ENCODE measurements at places on chromosomes 1 and 21.

- DNase-seq, result no peak
Measured at GRCh38 chr1:20974069-20974468, 187.0 kb upstream of the HP1BP3 start.

DNA sequence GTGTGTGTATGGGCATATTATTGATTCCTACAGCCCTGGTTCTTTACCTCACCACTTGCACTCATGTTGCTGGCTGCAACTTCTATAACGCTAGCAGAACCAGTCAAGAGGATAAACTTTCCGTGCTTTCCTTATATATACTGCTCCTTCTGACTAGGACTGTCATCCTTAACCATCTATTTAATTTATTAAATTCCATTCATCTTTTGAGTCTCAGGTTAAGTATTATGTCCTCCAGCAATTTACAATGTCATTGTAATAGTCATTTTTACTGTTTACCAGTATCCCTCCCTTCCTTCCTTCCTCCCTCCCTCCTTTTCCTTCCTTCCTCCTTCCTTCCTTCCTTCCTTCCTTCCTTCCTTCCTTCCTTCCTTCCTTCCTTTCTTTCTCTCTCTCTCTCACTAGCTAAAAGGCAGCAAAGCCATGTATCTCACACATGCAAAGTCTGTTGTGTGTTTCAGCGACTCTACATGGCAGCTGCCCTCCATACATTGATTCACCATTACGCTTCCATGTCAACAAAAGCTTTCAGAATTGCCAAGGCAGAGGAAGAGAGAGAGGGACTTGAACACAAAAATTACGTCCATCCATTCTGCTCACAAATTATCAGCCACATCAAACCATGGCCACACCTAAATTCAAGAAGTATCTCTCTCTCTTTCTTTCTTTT lies 73.8 kb downstream of the ZNF326 start:
- DNase-seq, result no peak

GRCh38 chr1:27755865-27756264 lies 17.2 kb upstream of the STX12 start:
- no peak for DNase-seq

DNA sequence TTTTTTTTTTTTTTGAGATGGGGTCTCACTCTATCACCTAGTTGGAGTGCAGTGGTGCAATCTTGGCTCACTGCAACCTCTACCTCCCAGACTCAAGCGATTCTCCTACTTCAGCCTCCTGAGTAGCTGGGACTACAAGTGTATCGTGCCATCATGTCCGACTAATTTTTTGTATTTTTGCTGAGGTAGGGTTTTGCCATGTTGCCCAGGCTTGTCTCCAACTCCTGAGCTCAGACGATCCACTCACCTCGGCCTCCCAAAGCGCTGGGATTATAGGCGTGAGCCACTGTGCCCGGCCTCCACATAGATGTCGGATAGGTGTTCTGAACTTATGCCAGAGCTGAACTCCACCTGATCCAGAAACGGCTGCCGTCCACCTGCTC lies 21.1 kb downstream of the PLEKHM2 start:
- no peak for DNase-seq

- DNase-seq, result no peak
Measured at GRCh38 chr1:101216623-101217022, 20.2 kb upstream of the S1PR1 start.

- DNase-seq, result no peak
Measured at GRCh38 chr1:238336531-238336930, 445.8 kb upstream of the ZP4 start.

DNA sequence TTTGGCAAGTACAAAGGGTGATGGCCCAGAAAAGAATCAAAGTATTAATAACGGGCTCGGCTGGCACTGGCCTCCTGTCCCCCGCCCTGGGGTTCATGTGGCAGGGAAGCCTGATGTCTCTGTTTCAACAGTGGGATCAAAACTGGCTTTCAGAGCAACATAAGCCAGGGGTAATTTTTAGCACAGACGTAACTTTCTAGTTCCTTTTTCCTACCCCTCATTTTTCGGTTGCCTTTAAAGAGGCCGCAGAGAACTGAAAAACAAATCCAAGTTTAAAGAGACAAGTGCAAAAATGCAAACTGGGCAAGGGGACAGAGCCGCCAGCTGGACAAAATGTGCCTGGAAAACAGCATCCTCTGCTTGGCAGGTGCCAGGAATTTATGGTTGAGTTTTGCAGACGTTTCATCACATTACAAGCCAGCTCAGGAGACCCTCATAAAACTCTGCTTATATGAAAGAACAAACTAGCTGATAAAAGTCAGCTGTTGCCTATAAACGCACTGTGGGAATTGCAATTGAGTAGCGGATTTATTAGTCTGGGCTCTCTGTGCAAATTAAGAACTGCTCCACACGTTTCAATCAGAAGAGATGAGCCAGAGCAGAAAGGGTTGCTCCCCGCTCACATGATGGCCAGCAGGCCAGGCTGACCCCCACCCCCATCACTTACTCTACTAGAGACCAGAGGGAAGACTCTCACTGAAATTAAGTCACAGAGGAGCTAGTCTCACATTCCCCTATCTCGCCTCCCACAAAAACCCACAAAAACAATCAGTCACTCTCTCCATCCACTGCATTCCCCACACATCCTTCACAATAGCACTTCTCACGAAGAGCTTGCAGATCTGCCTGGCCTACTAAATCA lies 15.8 kb upstream of the CDCA8 start:
- DNase-seq, result no peak

GRCh38 chr1:11198851-11199594 lies 9.9 kb downstream of the ANGPTL7 start:
- no peak for DNase-seq

GRCh38 chr1:155463865-155464650 lies 98.5 kb downstream of the ASH1L start:
- DNase-seq, result no peak

DNA sequence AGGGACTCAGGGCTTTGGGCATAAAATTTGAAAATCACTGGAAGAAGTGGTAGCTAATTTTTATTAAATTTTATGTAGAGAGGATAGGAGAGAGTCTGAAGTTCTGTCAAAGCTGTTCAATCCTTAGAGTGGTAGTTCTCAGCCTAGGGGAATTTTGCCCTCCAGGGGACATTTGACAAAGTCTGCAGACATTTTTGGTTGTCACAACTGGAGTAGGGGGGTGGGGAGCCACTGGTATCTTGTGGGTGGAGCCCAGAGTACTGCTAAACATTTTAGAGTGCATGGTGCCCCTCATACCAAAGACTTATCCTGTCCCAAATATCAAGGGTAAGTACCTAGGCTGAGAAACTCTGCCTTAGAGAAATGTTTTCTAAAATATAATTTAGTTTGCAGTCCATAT lies 30.2 kb downstream of the RASAL2 start:
- DNase-seq, result no peak

DNA sequence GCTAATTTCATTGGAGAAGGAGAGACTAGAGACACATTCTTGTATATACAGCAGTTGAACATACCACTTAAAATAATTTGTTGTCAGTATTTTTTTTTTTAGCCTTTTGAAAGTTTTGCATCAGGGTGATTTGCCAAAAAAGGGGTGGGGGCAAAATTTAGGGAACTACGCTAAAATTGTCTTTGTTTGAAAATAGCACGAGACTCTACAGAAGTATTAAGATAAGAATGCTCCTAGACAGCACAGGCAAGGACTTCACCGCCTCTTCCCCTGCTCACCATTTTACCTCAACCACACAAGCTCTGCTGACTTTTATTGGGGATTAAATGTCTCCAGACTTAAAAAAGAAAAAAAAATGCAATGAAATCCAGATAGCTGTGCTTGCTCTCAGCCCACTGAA lies 236.1 kb upstream of the USP25 start:
- no peak for DNase-seq

- no peak for DNase-seq
Measured at GRCh38 chr21:28069450-28069923, 923.2 kb downstream of the LTN1 start.

DNA sequence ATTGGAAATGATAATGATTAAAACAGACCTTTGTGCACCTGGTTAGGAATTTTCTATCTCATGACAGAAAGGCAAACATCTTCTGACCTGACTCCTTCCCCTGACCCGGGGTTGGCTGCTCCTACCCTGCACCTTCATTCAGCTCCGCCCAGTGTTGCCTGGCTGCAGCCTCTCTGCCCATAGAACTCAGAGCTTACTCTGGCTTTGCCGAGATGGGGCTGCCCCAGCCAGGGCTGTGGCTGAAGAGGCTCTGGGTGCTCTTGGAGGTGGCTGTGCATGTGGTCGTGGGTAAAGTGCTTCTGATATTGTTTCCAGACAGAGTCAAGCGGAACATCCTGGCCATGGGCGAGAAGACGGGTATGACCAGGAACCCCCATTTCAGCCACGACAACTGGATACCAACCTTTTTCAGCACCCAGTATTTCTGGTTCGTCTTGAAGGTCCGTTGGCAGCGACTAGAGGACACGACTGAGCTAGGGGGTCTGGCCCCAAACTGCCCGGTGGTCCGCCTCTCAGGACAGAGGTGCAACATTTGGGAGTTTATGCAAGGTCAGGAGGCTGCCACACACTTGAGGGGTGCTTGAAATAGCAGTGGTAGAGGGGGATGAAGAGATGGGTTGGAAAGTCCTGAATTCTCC lies at the start of gene DIO1:
Gene DIO1 (plus strand): TSS at position 189 of the 638 bp plus-strand sequence. CDS start 24 bp downstream, at position 213.
- no peak for DNase-seq

All from stimulated activated CD8-positive, alpha-beta memory T cell treated with anti-CD3 and anti-CD28 coated beads, Interleukin-7, amount 100 ng/mL, for 24 hours (primary cell).